ENCODE measurements at places on chromosomes 12 and 14.
A peak's percentile ranks its signal among the peaks of the same experiment; 100 is the strongest.

- DNase-seq = no peak
Measured at GRCh38 chr12:45557016-45557415, 172.5 kb upstream of the ARID2 start.

GRCh38 chr14:49745191-49745590 lies 22.8 kb upstream of the KLHDC2 start:
- no peak for DNase-seq

DNA sequence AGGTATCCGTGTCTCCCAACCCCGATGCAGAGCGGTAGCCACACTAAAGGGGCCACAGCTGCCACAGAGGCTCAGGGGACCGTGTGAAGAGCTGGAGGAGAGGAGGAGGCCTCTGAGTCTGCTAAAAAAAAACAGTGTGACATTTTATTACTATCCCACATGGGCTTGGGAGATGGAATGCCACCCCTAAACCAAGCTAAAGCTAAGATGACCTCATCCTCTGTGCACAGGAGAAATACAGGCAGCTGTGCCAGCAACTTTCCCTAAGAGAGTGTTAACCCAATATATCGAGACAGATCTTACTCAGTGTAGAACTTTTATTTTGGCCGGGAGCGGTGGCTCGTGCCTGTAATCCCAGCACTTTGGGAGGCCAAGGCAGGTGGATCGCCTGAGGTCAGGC lies 18.0 kb downstream of the BCL2L14 start:
- peak; percentile 7 for DNase-seq

GRCh38 chr14:92198804-92199203 lies 77.0 kb downstream of the CPSF2 start:
- DNase-seq = no peak

- DNase-seq = no peak
Measured at GRCh38 chr12:27551172-27551840, 27.3 kb downstream of the PPFIBP1 start.

GRCh38 chr12:4556735-4557530 lies 5.1 kb upstream of the DYRK4 start:
- no peak for DNase-seq

GRCh38 chr14:54625112-54625511 lies 58.2 kb downstream of the SAMD4A start:
- peak; percentile 93 for DNase-seq

DNA sequence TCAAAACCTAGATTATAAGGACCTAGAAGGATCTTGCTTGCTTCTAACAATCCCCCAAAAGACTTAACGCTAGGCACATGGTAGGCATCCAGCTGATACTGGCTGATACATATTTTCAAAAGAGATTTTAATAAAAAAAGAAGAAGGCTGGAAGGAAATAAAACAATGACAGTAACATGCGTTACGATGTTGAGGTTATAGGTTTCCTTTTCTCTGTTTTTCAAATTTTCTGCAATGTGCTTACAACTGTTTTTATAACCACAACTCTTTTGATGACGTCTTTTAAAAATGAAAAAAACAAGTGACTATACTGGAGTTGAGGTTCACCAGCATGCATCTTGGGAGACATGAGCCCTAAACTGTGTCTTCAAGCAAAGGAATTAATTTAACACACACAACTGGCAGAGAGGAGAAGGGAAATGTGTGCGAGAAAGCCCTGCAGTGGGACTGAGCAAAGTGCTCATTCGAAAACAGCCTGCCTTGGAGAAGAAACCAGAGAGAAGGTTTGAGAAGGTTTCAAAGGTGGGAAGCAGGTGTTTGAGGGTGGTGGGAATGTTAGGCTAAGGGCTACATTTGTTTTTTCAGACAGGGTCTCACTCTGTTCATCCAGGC lies 80.4 kb downstream of the DUSP16 start:
- no peak for DNase-seq

DNA sequence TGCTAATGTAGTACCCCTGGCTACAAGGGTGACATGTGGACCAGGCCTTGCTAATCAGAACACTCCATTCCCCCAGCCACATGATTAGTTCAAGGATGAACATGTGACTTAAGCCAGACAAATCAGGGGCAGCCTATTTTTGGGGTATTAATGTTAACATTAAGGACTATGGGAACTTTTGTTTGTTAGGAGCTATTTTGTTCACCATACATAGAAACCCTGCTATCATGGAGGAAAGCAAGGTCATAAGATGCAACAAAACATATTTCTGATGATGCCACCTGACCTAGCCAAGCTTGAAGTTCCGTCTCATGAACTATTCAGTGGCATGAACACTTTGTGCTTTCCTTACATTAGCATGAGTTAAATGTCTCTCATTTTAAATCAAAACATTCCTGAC lies 90.8 kb upstream of the PELI2 start:
- no peak for DNase-seq

DNA sequence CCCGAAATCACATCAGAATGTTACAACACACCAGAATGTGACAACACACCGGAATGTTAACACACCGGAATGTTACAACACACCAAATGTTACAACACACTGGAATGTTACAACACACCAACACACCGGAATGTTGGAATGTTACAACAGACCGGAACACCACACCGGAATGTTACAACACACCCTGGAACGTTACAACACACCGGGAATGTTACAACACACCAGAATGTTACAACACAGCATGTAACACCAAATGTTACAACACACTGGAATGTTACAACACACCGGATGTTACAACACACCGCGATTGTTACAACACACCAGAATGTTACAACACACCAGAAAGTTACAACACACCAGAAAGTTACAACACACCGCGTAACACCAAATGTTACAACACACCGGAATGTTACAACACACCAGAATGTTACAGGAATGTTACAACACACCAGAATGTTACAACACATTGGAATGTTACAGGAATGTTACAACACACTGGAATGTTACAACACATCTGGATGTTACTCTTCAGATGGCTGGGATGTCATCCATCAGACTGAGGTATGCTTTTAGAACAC lies 21.1 kb downstream of the CHFR start:
- peak; percentile 51 for DNase-seq

Measured in fibroblast of skin of right quadriceps (primary cell).